ENCODE measurements at places on chromosomes 12 and 14. TPM values are rescaled to one million over a fixed set of nuclear protein-coding genes. Genes with fewer than 3 reads are reported as not detected.

Gene PUS1
- 30.1 TPM for total RNA-seq

GRCh38 chr12:80268924-80269749, 169.8 kb downstream of the OTOGL start:
- no peak for DNase-seq

DNA sequence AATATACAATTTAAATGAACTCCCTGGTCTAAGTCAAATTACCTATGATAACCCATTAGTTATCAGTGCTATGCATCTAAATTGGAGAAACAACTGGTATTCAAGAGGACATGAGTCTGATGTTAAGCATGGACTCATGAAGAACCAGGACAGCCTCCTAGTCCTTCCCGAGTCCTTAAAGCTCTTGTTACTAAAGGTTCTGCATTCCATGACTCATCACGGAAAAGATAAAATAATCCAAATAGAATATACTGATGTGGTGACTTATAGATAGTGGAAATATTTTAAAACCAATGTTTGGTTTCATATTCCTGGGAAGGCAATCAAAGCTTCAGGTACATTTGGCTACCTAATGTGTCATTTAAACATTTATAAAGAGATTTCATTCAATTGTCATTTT, 117.2 kb upstream of the PMCH start:
- DNase-seq, result no peak

DNA sequence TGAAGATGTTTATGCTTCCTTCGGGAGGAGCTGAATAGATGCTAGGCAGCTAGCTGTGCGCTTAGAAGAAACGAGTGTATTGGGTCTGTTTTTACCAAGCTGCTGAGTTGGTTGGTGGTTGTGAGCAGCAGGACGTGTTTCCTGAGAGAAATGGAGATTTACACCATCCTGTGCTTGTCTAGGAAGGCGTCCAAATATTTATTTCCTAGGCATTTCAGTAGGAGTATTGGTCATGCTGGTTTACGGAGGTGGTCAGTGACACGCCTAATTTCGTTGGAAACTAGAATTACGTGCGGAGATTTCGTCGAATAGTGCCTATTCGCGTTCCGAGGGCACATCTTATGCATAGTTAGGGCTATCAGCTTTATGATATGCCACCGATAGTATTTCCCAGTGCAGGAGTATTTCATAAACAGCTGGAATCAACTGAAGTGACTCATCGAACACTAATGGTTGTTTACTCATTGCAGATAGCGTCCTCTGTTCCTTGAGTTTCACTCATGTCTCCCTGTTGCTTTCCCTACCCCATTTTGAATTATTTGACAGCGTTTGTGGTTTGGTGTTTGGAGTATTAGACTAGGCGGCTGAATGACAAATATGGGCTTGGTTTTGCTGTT, 780 bp downstream of the TBC1D15 start:
- DNase-seq, result peak; percentile 19

GRCh38 chr12:45737638-45738037, 8.1 kb downstream of the ARID2 start:
- DNase-seq, result no peak

Gene METTL3
- total RNA-seq, result 36.8 TPM

- no peak for DNase-seq
Measured at GRCh38 chr12:38911611-38912010, 6.2 kb upstream of the CPNE8 start.

- DNase-seq, result no peak
Measured at GRCh38 chr14:103408491-103409155, 23.4 kb downstream of the MARK3 start.

- no peak for DNase-seq
Measured at GRCh38 chr12:104653730-104654664, 197.2 kb downstream of the CHST11 start.

Gene KRT73
- total RNA-seq, result not detected

DNA sequence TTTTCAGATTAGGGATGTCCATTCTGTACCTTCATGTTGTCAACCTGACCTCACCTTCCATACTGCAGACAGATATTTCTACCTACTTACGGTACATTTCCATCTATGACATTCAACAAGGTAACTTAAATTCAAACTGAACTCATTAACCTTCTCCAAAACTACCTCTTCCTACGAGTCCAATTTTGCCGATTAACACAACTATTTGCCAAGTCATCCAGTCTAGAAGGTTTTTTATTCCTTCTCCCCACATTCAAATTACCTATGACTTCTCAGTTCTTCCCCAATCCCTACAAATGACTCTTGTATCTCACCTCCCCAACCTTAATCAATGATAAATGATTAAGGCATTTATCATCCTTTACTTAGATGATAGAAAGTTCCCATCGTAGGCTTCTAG, 23.6 kb downstream of the SPTSSA start:
- DNase-seq, result no peak

Gene CKAP4
- total RNA-seq, result 111 TPM

DNA sequence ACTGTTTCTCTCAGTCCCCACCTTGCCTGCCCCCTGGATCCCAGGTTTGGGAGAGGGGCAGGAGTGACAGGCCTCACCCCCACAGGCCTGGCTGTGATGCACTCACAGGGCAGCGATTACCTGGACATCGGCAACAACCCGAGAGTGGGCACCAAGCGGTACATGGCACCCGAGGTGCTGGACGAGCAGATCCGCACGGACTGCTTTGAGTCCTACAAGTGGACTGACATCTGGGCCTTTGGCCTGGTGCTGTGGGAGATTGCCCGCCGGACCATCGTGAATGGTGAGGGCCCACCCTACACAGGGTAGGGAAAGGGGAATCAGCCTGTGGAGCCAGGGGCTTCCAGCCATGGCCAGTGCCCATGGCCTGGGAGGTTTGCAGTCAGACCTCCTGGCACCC, 8.6 kb downstream of the ACVRL1 start:
- DNase-seq, result no peak

DNA sequence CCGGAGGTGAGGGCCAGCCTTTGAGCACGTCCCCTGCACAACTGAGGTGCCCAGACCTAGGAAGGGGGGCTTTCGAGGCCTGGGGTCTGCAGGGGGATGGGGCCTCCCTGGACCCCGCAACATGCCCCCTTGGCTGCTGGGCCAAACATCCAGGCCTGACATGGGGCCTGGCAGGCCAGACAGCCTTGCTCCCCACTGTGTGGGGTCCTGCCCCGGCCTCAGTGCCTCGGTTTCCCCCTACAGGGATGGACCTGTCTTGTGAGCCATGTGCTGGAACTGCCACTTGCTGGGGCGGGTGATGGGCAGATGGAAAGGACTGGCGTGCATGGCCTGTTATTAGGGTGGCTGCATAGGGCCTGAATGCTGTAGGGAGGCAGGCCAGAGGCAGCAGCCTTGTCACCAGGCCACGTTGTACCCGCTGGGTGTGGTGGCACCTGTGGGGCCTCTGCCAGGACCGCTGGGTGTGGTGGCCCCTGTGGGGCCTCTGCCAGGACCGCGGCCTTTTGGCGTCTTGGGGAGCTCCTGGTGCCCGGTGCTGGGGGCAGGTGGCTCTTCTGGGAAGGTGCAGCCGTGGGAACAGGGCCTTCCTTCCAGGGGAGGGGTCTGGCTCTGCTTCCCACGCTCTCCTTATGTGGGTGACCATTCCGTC, 20.4 kb downstream of the ASPG start:
- DNase-seq, result peak; percentile 14

Gene DNM1L
- 44.1 TPM for total RNA-seq

Gene GPRC5D
- total RNA-seq, result not detected

- no peak for DNase-seq
Measured at GRCh38 chr12:125105600-125105999, 40.4 kb downstream of the AACS start.

Gene SIX4
- 3.6 TPM for total RNA-seq

Gene MGST1
- 485 TPM for total RNA-seq

DNA sequence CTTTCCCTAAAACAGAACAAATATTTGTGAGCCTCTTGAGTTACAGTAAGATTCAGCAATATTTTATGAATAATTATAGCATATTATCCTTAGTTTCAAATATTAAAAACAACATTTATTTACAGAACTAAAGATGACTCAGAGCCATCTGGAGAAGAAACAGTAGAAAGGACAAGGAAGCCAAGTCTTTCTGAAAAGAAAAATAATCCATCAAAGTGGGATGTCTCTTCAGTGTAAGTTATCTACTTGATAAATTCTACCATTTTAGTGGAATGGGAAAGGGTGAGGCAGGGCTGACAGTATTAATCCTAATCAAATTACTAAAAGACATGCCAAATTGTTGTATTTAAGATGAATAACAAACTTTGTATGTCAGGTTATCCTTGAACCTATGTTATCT, 88.1 kb downstream of the DNAI7 start:
- DNase-seq, result no peak

All from left lung (tissue), 14 donors.